Fibroblast of the aortic adventitia (primary cell): ENCODE measurements at places on chromosomes 7 and 10. TPM values are rescaled to one million over a fixed set of nuclear protein-coding genes. Genes with fewer than 3 reads are reported as not detected.

The KAT6B gene
- 34.7 and 38.9 TPM in 2 replicates for total RNA-seq

The DRGX gene
- not detected in 2 replicates for total RNA-seq

The HTR5A gene
- total RNA-seq, result not detected in 2 replicates

The FLNC gene
- total RNA-seq, result 43.7 and 193 TPM in 2 replicates

The COX19 gene
- total RNA-seq, result 12.5 and 15.0 TPM in 2 replicates

The BEND7 gene
- 2.6 and 3.2 TPM in 2 replicates for total RNA-seq

The CNPY1 gene
- total RNA-seq, result not detected in 2 replicates

The SGMS1 gene
- 61.2 and 122 TPM in 2 replicates for total RNA-seq

The FAM221A gene
- 0.74 and 1.4 TPM in 2 replicates for total RNA-seq

The FGF8 gene
- not detected in 2 replicates for total RNA-seq

The NRP1 gene
- 174 and 455 TPM in 2 replicates for total RNA-seq

The MORN4 gene
- total RNA-seq, result 6.5 and 10.1 TPM in 2 replicates

The CDC14C gene
- total RNA-seq, result not detected in 2 replicates

The EPHA1 gene
- not detected in 2 replicates for total RNA-seq

The OGA gene
- total RNA-seq, result 93.7 and 165 TPM in 2 replicates

The SHH gene
- 0.36 TPM in 1 of 2 replicates, not detected in the other for total RNA-seq

The MMD2 gene
- not detected in 2 replicates for total RNA-seq

The CHRM2 gene
- total RNA-seq, result 1.2 and 26.4 TPM in 2 replicates
